ENCODE measurements at places on chromosomes 13 and 19.

- DNase-seq, result no peak
These were observed 32.1 kb upstream of the DCLK1 start for GRCh38 chr13:36163286-36163685.

DNA sequence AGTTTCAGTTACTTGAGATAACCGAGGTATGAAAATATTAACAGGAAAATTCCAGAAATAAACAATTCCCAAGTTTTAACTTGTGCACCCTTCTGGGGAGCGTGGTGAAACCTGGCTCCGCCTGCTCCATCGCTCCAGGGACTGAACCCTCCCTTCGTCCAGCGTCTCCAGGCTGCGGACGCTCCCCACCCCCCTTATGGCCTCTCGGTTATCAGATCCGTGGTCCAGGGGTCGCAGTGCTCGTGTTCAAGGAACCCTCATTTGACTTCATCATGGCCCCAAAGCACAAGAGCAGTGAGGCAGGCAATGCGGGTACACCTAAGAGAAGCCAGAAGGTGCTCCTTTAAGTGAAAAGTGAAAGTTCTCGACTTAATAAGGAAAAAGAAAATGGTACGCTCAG lies 71.1 kb downstream of the ATP11A start:
- DNase-seq, result no peak

- no peak for DNase-seq
These were observed 191.9 kb upstream of the MIR17HG start for GRCh38 chr13:91155512-91156114.

DNA sequence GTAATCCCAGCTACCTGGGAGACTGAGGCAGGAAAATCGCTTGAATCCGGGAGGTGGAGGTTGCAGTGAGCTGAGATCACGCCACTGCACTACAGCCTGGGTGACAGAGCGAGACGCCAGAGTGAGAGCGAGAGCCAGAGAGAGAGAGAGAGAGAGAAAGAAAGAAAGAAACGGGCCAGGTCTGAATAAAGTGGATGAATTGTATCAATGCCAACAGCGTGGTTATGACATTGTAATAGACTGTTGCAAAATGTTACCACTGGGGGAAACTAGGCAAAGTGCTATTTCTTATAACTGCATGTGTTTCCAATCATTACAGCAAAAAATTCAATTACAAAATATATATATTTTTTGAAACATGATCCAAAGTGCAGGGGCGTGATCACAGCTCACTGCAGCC lies 11.8 kb upstream of the BTBD2 start:
- no peak for DNase-seq

DNA sequence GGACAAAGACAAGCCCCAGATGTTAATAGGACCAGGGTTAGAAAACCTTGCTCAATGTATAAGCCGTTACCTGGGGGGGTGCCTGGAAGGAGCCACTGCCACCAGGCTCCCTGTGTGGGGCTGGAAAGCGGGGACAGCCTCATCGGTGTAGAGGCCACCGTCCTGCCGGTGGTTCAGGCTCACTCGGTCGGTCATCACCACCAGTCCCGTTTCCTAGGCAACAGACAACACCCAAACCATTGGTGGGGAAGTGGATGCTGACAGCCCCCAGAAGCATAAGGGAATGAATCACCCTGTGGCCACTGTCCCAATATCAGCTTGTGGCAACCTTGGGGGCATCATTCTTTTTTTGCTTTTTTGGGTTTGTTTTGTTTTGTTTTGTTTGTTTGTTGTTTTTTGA lies 55.8 kb downstream of the CPAMD8 start:
- no peak for DNase-seq

GRCh38 chr13:106286811-106287210 lies 248.7 kb downstream of the EFNB2 start:
- no peak for DNase-seq

DNA sequence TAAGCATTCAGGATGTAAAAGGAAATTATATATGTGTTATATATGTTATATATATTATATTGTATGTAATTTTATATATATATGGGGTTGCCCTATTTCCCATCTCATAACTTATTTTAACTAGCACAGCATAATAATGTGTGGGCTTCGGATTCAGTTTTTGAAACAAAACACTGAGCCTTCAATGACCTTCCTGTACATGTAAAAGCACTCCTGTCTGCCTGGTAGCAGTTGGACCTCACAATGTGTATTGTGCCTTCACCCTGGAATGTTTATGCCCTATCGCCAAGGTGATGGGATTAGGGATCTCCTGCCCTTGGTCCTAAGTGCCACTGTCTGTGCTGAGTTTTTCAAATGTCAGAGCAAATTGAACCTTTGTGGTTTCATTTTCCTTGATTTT lies 968.8 kb downstream of the TUBA3C start:
- DNase-seq, result no peak

DNA sequence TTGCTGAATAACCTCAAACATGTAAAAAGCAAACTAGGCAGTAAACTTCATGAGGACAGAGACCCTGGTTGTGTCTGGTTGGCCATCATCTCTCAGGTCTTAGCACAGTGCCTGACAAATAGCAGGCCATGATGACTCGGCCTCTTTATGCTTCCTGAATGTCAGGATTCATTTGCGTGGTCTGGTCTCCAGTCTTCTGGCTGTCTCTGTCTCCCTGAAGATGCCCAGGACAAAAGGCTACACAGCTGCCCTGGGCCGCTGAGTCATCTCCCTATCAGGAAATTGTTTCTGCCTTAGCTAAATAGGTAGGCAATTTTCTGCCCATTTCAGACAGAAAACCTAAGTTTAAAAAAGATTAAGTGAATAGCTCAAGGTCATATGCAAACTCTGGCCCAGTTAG lies 84.1 kb upstream of the FNDC3A start:
- no peak for DNase-seq

DNA sequence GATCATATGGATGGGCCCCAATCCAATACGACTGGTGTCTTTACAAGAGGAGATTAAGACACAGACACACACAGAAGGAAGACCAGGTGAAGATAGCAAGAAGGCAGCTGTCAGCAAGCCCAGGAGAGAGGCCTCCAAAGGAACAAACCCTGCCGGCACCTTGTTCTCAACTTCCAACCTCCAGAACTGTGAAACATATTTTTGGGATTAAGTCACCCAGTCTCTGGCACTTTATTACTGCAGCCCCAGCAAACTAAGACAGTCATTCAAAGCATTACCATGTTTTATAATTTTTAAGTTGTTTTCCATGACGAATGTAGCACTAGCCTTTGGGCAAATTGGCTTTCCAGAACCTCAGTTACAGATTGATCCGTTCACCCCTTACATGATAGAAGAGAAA lies 11.3 kb downstream of the STARD13 start:
- DNase-seq, result no peak

- no peak for DNase-seq
These were observed 717 bp upstream of the C13orf46 start for GRCh38 chr13:113974304-113975281.

All from NCI-H524 treated with DMSO at 0.1 percent for 48 hours (cell line).